ENCODE measurements at places on chromosomes 12 and 14.
A peak's percentile ranks its signal among the peaks of the same experiment; 100 is the strongest.

GRCh38 chr14:70721542-70721941 lies 79.8 kb downstream of the TTC9 start:
- DNase-seq: no peak

GRCh38 chr14:23550812-23551265 lies 726 bp downstream of the ZFHX2 start:
- DNase-seq: no peak

- DNase-seq: no peak
These were observed 20.3 kb upstream of the EIF5 start for GRCh38 chr14:103313704-103314103.

- no peak for DNase-seq
These were observed 39.4 kb upstream of the ANO4 start for GRCh38 chr12:100755186-100755585.

DNA sequence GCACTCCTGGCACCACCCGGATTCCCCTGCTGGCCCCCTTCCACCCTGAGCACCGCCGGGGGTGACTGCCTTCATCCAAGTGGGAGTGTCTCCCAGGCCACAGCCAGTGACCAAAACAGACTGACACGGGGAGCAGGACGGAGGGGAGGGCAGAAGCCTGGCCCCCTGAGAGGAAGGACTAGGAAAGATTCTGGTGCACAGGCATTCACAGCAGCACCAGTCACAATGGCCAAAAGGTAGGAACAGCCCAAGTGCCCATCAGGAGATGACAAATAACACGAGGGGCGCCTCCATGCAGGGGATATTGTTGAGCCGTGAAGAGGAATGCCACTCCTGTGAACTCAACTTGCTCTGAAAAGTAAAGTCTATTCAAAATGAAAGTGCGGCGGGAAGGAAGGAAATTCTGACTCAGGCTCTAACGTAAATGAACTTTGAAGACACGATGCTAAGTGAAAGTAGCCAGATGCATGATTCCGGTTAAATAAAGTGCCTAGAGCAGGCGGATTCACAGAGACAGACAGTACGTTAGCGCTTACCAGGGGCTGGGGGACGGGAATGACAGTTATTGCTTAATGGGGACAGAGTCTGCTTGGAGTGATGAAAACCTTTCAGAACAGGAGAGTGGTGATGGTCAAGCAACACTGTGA lies 146.1 kb upstream of the NCOR2 start:
- DNase-seq: peak; percentile 80

GRCh38 chr14:75717729-75718128 lies 56.7 kb downstream of the TTLL5 start:
- DNase-seq: no peak

DNA sequence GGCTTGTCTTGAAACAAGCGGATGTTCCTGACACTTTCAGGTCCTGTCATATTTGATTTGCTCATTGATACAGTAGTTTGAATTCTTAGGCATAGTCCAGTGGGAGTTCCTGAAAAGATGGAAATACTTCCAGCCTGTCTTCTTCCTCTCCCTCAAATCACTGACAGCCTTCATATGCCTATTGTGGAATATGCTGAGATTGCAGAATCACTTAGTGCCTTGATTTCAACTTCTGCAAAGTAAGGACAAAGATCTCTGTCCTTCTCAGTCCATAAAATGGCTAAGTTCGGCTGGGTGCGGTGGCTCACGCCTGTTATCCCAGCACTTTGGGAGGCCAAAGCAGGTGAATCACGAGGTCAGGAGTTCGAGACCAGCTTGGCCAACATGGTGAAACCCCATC lies 6.7 kb upstream of the PYGL start:
- DNase-seq: no peak

DNA sequence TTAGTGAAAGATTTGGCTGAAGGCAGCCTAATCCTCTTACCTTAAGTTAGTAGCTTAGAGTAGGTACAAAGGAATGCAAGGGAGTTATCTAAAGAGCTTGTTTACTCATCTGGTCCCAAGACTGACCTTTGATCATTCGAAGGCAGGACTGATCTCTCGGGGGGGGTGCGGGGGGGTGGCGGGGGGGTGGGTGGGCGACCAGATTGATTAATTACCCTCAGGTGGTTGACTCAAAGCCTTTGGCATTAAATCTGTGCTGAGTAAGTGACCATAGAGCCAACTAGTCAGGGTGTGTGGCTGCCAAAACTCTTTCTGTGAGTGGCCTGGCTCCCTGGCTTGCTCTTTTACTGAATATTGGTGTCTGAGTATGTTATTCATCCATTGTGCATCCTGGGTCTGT lies 731.9 kb upstream of the FBXO33 start:
- no peak for DNase-seq

- peak; percentile 91 for DNase-seq
These were observed 40.7 kb upstream of the MTERF2 start for GRCh38 chr12:107027636-107028053.

DNA sequence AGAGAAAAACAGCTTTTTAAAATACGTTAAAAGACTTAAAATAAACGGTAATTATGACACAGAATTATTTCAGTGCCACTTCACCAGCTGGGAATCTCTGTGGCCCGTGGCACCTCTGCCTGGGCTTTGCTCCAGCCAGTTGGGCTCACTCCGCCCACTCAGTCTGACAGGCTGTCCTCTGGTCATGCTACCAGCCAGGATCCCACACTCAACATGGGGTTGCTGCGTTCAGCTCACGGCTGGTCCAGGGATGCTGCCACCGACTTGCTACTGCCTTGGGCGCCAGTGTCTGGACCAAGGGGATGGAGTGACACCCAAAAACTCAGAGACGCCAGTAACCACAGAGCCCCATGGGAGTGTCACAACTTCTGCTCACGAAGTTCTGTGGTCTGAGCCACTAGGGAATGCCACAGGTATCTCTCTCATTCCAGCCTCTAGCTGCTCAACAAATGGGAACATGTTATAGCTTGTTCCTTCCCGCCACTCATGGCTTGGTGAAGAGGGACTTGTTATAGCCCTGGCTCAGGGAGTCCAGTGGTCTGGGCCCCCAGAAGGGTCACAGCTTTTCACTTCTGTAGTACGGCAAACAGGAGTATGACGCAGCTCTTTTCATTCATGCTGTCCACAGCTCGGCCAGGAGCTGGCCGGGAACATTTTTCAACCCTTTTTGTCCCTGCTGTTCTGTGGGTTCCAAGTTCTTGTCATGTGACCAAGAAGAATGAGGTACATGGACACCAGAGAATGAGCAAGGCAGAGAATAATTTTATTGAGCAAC lies 23.4 kb upstream of the ATXN7L3B start:
- no peak for DNase-seq
